ENCODE measurements at places on chromosomes 7 and 10.

GRCh38 chr10:96987141-96987841, 155.2 kb downstream of the LCOR start:
- no peak for DNase-seq

- DNase-seq, result no peak
Observed at GRCh38 chr10:78004215-78005026, 24.9 kb downstream of the POLR3A start.

- no peak for DNase-seq
Observed at GRCh38 chr7:2096692-2097387, 135.9 kb downstream of the MAD1L1 start.

DNA sequence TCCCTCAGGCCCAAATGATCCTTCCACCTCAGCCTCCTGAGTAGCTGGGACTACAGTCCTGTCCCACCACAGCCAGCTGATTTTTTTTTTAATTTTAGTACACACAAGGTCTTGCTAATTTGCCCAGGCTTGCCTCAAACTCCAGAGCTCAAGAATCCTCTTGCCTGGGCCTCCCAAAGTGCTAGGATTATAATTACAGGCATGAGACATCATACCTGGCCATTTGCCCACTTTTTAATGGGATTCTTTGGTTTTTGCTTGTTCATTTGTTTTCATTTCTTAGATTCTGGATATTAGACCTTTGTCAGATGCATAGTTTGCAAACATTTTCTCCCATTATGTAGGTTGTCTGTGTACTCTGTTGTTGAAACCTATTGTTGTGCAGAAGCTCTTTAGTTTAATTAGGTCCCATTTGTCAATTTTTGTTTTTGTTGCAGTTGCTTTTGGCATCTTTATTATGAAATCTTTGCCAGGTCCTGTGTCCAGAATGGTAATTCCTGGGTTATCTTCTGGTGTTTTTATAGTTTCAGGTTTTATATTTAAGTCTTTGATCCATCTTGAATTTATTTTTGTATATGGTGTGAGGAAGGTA, 95.2 kb downstream of the GLCCI1 start:
- DNase-seq, result no peak

DNA sequence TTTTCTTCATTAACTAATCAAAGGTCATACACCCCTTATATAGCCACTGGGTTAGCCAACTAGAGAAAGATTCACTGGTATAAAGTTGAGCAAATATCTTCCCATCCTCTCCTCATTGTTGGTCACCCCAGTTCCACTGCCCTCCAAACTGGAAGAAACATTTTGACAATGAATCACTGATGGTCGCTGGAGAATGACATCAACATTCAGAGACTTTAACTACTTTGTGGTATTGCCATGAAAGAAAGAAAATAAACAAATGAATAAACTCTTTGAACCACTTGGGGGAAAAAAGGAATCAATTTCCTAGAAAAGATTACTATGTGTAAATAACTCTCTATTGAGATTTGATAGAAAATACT, 23.4 kb downstream of the HYCC1 start:
- DNase-seq, result no peak

GRCh38 chr10:71963351-71964097, 671 bp upstream of the CHST3 start:
- DNase-seq, result no peak

GRCh38 chr10:102153093-102153620, 968 bp downstream of the NOLC1 start:
- DNase-seq, result no peak

DNA sequence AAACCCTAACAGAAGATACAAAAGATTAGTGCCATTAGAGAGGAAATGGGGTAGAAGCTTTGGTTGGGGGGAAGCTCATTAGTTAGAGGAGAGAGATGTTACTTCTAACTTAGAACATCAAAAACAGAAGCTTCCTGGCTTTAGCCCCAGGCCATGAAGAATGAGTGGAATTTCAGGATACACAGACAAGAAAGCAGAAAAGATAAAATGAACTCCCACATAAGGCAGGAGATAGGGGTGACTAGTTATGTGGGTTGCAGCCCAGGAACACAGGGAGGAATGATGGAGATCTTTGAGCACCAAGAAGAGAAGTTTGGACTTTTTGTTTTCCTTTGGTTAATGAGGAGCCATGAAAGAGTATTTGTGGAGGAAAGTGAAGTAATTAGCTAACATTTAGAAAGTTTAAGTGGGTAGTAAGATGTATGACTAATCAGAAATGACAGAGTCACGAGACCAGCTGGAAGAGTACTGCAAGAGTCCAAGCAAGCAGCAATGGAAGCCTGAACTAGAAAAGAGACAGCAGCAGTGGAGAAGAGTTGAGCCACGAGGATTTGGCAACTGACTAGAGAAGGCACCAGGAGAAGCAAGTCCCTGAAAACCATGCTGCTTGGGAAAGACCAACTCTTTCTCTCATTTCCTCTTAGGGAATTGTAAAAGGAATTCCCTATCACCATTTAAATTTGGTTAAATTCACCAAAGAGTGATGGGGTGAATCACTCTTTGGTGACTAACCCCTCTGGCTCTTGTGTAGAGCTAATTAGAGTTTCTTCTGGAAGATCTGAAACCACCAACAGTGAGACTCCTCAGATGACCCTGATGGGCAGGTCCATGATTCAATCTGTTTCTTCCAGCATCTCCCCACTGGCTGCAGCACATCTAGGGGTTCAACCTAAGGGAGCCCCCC, 131.9 kb downstream of the KCNMA1 start:
- no peak for DNase-seq

DNA sequence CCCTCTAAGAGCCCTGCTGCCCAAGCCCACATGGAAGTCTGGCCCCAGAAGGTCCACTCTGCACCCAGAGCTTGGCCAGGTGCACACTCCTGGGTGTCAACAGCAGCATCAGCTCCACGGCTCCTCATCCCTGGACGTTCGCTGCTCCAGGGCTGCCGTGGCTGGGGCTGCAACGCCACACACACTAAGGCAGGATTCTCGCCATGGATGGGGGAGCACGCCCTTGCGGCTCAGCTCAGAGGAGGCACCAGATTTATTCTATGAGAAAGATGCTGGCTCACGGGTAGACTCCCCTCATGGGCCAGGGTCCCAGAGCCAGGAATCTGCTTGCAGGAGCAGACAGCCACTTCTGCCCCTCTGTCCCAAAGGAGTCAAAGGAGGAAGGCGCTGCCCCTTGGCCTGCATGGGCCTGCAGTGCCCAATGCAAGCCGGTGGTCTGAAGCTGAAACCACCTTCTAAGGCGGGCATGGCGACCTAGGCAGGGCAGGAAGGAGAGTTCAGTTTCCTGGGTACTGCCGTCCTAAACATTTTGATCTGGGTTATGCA, 42.1 kb downstream of the CFAP46 start:
- DNase-seq, result no peak

- peak; percentile 71 for DNase-seq
Observed at GRCh38 chr10:5563991-5564536, 39.3 kb downstream of the CALML3 start.

Data from stimulated activated CD4-positive, alpha-beta T cell treated with anti-CD3 and anti-CD28 coated beads, Interleukin-1b, Interleukin-23, amount 100 ng/mL, for 48 hours (primary cell).